ENCODE measurements at places on chromosomes 12 and 14.

GRCh38 chr12:109539508-109539907 lies 33.8 kb downstream of the MMAB start:
- DNase-seq = no peak

GRCh38 chr14:24356208-24356607 lies 11.8 kb upstream of the NFATC4 start:
- DNase-seq = no peak

- DNase-seq = no peak
Measured at GRCh38 chr12:64800640-64801039, 23.8 kb upstream of the TBC1D30 start.

DNA sequence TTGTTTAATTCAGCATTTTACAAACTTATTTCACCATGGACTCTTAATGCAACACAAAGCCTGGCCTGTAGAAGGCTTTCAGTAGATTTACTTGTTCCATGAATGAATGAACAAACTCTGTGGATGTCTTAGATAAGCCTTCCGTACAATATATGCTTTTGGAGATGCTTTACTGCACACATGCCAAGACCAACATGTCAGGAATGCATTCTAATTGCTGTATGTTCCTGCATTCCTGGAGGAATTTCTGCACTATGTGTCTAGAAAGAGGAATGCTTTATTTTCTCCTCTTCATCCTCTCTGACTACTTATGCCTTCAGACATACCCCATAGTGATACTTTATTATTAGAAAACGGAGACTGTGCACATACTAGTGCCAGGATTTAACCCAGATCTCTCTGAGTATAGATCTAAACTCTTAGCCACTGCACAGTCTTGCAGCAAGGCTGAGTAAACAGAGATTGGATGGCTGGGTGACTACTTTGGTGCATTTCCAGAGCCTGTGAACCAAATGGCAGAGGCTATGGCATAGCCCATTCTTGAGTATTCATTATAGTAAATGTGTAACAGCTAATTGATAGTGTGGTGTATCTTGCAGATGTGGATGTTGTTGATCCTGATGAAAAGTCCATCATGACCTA lies 108.2 kb downstream of the SYNE2 start:
- no peak for DNase-seq

- no peak for DNase-seq
Measured at GRCh38 chr12:48934312-48934706, 9.0 kb upstream of the FKBP11 start.

DNA sequence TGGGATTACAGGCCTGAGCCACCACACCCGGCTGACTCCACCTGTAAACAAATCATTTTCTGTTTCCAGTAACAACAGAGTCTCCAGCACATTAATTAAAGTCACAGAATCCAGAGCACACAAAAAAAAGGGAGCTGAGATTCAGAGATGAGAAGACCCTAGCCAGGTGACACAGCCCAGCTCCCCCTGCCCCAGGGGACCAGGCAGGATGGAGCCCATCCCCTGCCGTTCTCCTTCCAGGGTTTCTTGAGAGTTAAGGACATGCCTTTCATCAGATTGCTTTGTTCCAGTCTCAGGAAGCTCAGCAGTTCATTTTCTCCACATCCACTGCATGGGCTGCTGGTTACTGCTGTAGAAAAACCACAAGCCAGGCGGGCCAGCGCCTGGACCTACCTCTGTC lies 81.2 kb downstream of the RIMBP2 start:
- no peak for DNase-seq

DNA sequence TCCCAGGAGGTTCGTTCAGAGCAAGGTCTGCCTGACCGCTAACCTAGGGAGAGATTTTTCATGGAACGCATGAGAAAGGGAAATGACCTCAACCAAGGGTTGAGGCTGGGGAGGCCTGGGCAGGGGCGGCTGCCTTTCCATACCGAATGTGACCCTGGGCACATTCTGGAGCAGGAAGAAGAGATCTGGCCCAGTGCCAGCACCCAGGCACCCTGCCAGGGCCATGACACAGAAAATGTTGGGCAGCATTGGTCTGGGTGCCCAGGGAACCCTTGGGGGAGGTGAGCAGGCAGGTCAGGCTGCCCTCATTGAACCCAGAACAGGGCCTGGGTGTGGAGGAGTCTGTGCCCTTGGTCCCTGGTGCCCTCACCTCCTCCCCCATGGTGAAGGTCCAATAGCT lies 106.8 kb downstream of the CALM1 start:
- DNase-seq = peak; percentile 28

GRCh38 chr14:97031530-97031929 lies 234.3 kb downstream of the VRK1 start:
- no peak for DNase-seq

DNA sequence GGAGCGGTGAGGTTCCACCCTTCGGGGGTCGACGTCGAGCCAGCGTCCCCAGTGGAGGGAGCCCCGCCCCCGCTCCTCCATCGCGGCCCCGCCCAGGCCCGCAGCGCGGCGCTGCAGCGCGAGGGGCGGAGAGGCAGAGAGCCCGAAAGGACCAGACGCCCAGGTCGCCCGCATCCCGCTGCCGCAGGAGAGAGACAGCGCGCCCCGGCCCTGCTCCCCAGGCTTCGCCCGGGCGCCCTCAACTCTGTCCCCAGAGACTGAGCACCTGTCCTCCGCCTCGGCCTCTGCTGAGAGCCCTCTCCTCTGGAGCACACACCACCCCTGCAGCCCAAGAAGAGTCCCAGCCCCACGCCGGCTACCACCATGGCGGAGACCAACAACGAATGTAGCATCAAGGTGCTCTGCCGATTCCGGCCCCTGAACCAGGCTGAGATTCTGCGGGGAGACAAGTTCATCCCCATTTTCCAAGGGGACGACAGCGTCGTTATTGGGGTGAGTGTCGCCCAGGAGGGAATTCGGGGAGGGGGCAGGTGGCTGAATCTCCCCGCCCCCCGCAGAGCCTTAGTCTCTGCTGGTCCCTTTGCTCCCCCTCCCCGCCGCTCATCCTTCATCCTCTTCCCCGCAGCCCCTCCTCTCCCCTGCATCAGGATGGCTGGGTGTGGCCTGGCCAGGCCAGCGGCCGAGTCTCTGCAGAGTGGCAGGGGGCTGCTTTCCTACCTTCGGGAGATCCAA lies at the start of gene KIF5A:
TSS of gene KIF5A (plus strand) at position 136 of the 732 bp plus-strand sequence. CDS start at position 364, 228 bp downstream.
- peak; percentile 45 for DNase-seq

DNA sequence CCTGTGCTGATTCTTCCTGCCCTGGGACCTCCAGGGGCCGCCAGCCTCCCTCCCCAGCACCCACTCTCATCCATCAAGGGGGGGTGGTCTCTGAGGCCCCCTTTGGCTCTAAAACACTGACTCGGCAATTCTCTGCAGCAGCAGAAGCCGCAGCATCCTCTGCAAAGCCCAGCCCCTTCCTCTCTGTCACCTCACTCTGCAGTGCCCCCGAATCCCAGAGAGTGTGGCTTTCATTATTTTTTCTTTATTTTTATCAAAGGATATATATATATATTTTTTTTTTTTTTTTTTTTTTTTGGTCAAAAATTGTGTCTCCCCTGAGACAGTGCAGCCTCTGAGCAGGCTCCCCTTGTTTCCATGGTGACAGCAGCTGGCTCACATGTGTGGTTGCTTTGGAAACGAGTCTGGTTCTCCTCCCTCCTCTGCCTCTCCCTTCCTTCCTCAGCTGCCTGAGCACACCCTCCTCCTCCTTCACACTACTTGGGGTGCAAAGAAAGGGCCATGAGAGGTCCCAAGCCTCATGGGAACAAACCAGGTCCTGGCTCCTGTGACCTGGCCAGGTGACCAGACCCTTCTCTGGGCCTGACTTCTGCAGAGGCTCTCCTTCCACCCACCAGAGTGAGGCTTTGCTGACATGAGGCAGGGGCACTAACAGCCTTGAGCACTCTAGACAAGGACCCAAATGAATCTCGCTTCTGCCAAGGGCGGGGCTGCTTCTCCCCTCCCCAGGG lies 100.5 kb downstream of the LRRC74A start:
- DNase-seq = peak; percentile 68

DNA sequence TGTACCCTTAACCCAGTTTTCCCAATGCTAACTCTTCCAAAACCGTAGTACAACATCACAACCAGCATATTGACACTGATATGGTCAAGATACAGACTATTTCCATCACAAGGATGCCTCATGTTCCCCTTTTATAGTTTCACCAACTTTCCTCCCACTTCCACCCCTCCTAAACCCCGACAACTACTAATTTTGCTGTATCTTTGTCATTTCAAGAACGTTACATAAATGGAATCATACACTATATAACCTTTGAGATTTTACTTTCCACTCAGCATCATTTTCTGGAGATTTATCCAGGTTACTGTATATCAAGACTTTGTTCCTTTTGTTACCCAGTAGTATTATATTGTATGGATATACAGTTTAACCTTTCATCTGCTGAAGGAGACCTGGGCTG lies 88.9 kb downstream of the MED13L start:
- no peak for DNase-seq

DNA sequence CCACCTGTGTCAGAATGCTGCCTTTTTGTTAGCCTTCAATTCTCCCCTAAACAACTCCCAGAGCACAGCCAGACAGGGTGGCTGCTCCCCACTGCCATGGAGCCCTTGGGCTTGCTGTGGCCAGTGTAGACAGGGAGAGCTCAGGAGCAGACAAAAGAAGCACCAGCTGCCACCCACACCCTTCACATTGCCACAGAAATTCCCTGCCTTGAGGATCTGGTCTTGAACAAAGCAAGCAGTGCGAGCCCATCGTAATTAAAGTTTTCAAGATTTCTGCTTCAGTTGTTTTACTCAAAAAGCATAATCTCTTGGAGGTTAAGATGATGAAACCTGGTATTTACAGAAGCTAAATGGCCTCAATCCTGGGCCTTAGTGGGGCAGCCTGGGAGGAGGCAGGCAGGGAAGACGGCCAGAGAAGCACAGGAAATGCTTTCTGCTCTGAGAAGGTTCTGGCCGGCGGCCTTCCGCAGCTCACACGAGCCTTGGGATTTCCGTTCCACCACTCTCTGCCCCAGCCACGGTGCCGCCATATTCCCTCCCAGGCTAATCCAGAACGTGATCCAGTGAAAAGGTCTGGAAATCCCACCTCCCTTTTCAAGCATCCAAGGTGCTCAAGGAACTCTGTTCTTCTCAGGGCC lies 535.2 kb downstream of the BCL11B start:
- DNase-seq = no peak

DNA sequence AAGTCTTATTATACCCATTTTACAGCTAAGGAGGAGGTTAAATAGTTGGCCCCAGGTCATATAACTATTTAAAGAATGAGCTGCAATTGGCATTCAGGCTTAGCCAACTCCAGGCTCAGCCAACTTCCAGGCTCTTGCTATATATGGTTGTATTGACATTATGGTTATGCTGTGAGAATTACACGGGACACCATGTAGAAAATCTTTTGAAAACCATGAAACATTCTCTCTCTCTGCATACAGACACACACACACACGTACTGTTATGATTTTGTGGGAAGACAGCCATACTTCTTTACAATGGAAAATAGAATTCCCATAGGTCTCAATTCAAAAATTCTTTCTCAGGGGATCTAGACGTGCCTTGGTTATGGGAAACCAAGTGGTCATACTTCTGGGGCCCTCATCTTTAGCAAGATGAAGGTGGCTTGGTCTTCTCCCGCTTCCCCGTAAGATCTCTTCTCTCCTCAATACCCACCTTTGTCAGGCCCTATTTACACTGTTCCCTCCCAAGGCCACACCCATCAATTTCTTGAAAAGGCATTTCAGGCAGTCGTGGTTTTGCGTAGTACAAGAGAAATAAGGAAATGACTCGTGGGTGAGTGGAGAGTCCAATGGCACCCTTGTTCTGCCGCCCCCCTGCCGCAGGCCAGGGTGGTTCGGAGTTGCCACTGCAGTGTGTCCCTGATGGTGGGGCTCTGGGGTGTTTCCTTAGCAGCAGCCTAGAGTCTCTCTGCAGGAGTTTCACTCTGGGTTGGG lies 10.0 kb upstream of the GPRC5A start:
- DNase-seq = no peak

DNA sequence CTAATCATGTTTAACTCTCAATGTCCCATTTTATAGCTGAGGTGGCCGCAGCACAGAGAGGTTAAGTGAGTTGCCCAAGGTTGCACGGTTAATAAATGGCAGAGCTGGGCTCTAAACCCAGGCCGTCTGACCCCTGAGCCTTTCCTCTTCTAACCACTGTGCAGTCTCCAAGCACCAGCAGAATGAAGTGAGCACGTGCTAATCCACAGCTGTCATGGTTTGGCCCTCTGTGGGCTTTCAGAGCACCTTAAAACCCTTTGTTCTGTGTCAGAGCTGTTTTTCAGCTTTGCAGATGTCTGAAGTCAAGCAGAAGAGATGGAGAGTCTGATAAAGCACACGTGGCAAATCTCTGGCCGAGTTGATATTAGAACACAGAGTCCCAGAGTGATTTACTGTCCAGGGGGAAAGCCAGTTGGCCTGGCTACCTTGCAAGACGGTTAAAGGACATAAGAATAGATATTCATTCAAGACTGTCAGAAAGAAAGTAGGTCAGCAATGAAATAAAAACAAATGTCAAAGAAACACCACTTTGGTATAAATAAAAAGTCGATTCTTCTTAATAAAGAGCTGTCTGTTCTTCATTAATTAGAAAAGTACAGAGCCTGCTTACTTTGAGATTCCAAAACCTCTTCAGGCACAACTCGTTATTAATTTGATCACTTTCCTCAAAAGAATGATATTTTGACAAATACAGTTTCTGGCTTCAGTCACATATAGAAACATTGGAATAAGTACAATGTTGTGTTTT lies 107.3 kb downstream of the CRADD start:
- DNase-seq = no peak

GRCh38 chr14:90608281-90608680 lies 207.9 kb downstream of the TTC7B start:
- peak; percentile 7 for DNase-seq
